ENCODE measurements at places on chromosomes 11 and 22. TPM values are rescaled to one million over a fixed set of nuclear protein-coding genes. Genes with fewer than 3 reads are reported as not detected.

GRCh38 chr11:57429946-57430345, 3.0 kb upstream of the SLC43A3 start:
- no peak for DNase-seq

DNA sequence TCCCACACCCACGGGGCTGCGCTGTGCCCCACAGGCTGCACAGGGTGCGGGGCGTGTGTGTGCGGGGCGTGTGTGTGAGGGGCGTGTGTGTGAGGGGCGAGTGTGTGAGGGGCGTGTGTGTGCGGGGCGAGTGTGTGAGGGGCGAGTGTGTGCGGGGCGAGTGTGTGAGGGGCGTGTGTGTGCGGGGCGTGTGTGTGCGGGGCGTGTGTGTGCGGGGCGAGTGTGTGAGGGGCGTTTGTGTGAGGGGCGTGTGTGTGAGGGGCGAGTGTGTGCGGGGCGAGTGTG, 86.7 kb downstream of the WNT7B start:
- no peak for DNase-seq

The ADORA2A gene
- total RNA-seq: 2.6 TPM

DNA sequence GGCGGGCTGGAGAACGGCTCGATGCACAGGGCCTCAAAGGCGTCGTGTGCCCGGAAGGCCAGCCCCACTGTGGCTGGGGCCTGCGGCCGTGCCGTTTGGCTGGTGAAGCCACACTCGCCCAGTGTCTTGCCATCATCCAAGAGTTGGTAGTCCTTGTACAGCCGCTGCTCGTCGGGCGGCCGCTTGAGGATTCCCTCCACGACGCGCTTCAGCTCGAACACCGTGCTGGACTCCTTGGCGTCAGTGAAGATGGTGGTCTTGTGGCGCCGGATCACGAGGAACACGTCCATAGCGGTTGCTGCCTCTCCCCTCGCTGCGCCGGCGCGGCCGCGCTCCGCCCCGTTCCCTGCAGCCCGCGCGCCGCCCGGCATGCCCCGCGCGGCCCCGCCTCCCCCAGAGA, 30.3 kb upstream of the PRDM10 start:
- no peak for DNase-seq

Data from mesenteric fat pad (tissue), 1 donor.